Activated CD8-positive, alpha-beta memory T cell treated with anti-CD3 and anti-CD28 coated beads, Interleukin-2, amount 10 ng/mL, durations not matched to agents 7 days and 5 days (primary cell): ENCODE measurements at places on chromosomes 7 and 10. TPM values are rescaled to one million over a fixed set of nuclear protein-coding genes. Genes with fewer than 3 reads are reported as not detected.

The ZNF117 gene
- 4.9 TPM for total RNA-seq

The AKR1C1 gene
- total RNA-seq = 0.32 TPM

GRCh38 chr10:75766106-75766505, 334.7 kb downstream of the LRMDA start:
- H3K27ac ChIP-seq = no peak overlapping the region
- H3K27me3 ChIP-seq = no peaks in the 10 kb centered on the region
- no peaks in the 10 kb centered on the region for H3K4me1 ChIP-seq
- no peak for DNase-seq
- no peak overlapping the region for H3K4me3 ChIP-seq

GRCh38 chr7:14457568-14458453, 444.7 kb downstream of the DGKB start:
- H3K27ac ChIP-seq = no peak overlapping the region
- H3K36me3 ChIP-seq = no peaks in the 10 kb centered on the region
- no peaks in the 10 kb centered on the region for H3K27me3 ChIP-seq
- no peak overlapping the region for H3K4me3 ChIP-seq
- peak; percentile 56 for DNase-seq
- no peaks in the 10 kb centered on the region for H3K4me1 ChIP-seq

DNA sequence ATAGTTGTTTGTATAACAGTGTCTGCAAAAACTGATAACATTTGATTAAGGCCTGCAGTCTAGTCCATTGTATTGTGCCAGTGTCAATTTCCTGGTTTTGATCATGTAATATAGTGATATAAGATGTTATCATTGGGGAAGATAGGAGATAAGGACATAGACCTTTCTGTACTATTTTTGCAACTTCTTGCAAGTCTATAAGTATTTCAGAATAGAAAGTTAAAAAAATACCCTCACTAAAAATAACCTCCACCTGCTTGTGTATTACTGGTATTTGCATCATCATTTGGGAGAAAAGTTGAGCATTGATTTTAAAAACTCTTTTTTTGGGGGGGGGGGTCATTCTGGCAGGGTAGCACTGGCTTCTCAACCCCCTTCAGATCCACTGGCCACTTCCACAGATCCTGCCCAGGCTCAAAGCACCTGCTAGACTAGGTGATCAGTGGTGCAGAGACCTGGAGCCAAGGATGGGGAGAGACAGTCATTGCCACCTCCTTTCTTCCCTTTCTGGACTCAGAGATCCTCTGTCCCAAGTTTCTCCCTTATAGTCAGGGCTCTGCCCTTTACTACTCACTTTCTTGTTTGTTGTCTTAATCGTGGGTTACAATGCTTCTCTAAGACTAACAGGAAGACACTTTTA, 103.0 kb downstream of the RBM20 start:
- no peaks in the 10 kb centered on the region for H3K27me3 ChIP-seq
- peaks cover 42% of the 10 kb centered on the region for H3K4me1 ChIP-seq

GRCh38 chr10:14389981-14390590, 59.4 kb upstream of the FRMD4A start:
- peaks cover 65% of the 10 kb centered on the region for H3K27me3 ChIP-seq
- peaks cover 2% of the 10 kb centered on the region for H3K36me3 ChIP-seq
- H3K4me1 ChIP-seq = peaks cover 22% of the 10 kb centered on the region
- peak overlapping the region; percentile 11 for H3K27ac ChIP-seq
